ENCODE measurements at places on chromosomes 7 and 10. TPM values are rescaled to one million over a fixed set of nuclear protein-coding genes. Genes with fewer than 3 reads are reported as not detected.

GRCh38 chr7:107660381-107661080, at the start of gene SLC26A4:
Gene SLC26A4, plus strand, starts transcription at chr7:107660828. Its CDS starts 814 bp downstream, at chr7:107661642.
- DNase-seq = no peak

GRCh38 chr10:71589617-71590551, 129.7 kb downstream of the C10orf105 start:
- no peak for DNase-seq

DNA sequence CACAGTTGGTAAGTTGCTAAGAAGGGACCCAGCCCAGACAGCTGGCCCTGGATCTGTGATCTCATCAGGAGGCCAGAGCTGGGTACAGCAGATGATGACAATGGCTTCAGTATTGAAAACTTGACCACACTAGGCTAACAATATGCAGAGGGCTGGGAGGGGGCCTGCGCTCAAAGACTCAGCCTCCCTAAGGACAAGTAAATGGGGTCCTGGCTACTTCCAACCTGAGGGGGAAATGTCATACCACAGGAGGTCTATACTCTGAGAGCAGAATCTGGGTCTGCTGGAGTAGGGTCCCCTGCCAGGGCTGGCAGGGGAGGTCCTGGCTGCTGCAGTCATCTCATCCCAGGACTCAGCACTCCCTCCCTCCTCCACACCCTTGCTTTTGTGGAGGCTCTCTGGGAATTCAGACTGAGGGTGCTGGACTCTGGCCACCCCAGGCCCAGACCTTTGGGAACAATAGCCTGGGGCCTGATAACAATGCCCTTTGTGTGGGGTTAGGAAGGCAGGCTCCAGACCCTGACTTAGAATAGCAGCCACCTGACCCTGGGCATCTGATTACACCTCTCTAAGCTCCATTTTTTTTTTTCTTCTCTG, 1.4 kb downstream of the FXYD4 start:
- DNase-seq = no peak

DNA sequence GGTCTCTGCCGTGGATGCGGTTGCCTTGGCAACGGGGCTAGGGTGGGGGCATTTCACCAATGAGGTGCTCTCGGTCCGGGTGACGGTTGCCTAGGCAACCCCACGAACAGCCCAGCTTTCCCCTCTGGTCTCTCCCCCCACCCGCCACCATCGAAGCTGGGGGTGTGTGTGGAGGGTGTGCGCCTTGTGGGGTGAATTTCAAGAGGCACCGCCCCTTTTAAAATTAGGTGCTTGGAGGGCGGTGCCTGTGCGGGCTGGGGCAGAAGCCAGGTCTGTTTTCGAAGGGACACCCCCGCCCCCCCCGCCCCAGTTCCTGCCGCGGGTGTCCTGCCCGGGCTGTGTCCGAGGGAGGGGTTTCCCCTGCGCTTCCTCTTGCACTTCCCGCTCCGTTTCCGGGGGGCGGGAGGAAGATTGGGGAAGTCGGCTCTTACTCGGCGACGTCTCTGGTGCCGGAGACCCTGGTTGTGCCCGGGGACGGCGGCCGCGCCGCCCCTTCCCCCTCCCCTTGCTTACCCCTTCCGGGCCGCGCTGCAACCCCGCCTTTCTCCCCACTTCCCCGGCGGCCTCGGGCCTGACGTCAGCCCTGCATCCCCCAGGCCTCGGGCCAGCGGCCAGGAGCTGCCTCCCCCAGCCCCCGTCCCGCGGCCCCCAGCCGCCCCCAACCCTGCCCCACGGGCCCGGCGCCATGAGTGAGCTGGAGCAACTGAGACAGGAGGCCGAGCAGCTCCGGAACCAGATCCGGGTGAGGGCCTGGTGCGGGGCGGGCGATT, 2.2 kb downstream of the GNB2 start:
- DNase-seq = peak; percentile 67

DNA sequence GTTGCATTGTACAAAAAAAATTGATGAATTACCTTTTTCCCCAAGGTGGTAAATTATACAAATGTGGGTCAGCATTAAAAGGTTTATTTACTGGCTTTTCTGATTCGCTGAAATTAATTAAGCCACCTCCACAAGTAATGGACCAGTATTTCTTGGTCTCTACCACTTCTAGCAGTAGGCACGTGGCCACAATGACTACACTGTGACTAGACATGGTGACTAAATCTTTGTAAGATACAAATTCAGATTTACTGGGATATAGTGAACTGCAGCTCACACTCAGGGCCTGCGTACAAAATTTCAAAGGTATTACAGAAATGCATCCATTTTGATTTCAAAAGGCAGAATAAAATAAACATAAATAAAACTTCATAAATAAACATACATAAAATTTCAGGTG, 10.9 kb downstream of the HPSE2 start:
- DNase-seq = peak; percentile 7

GRCh38 chr10:73357166-73357565, 1.5 kb downstream of the CFAP70 start:
- DNase-seq = no peak

DNA sequence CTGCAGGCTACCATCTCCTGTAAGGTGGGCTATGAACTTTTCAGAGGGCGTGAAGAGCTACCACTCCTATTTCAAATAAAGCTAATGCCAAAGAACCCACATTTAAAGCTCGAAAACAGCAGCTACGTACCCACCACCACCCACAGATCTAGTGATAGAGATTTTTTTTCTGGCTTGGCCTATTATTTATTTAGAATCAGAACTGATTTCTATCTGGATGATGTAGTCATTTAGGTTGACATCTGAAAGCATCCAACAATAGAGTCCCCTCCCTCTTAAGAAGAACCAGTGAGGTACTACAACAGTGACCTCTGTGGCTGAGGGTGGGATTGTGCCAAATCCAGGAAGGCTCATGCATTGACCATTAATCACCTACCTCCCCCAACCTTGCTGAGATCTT, 113.8 kb upstream of the ADO start:
- DNase-seq = no peak

- DNase-seq = no peak
Observed at GRCh38 chr10:3222626-3223025, 50.0 kb upstream of the PITRM1 start.

- no peak for DNase-seq
Observed at GRCh38 chr7:73345951-73346350, 18.0 kb downstream of the FKBP6 start.

DNA sequence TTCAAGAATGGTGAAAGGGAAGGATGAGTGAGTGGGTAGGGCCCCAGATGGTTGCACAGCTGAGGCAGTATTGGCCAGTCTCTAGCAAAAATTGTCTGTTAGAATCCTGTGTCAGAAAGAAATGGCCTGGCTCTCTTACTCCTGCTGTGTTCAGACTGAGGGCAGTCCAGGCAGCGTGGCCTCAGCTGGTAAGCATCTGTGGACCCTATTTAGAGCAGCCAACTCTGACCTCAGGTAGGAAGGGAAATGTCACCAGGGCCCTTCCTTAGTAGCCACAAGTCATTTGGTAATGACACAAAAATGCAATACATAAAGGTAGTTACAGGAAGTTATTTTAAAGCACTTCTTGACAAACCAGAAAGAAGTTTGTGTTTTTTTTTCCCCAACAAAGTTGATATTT, 1194.7 kb downstream of the CNTNAP2 start:
- DNase-seq = no peak

- DNase-seq = no peak
Observed at GRCh38 chr7:71354716-71355115, 222.8 kb downstream of the GALNT17 start.

DNA sequence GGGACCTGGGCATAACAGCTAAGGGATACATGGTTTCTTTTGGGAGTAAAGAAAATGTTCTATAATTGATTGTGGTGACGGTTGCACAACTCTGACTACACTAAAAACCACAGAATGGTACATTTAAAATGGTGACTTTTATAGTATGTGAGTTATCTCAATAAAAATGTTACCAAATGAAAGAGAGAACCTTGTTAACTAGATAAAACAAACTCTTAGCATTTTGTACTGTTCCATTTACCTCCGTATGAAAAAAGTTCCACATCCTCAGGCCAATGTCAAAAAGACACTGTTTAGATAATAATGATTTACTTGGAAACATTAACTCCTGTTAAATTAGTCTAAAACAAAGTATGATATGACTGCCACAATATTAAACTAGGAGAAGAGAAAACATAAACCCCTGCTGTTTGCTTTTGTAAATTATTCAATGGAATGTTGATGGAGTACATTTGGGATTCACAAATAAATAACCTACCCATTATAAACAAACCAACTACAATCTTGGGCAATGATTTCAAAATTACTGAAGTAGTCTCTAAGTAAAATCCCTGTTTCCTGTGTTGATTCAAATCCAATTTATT, 60.7 kb downstream of the SMURF1 start:
- DNase-seq = no peak

DNA sequence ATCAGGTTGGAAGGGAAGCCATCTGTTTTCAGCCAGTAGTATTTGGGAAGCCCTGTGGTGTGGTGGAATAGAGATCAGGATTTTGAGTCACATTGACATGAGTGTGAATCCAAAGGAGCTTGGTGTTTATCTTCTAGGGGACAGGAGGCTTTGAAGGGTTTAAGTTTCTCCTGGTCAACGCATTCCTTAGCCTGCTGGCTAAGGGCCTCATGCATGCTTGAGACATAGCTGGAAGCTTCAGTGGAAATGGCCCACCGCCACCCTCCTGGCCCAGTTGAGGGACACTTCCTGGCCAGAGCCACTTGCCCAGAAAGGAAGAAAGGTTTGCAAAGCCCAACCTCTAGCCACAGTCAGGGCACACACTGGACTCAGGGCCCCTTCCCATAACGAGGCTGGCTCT, 70.9 kb downstream of the CDK1 start:
- no peak for DNase-seq

DNA sequence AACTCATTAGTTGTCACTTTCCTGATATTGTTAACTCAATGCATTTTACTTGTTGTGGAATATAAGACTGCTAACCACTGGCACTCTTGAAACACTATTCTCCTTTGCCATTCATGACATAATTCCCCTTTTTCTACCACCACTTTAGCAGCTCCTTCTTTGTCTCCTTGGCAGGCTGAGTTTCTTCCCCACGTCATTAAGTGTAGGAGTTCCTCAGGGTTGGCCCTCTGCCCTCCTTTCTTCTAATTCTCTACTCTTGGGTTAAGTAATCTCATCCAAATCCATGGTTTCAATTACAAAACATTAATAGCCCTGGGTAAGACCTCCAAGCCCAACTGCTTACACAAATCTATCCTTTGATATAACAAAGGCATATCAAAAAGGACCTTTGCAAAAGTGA, 175.1 kb downstream of the HGF start:
- DNase-seq = no peak

DNA sequence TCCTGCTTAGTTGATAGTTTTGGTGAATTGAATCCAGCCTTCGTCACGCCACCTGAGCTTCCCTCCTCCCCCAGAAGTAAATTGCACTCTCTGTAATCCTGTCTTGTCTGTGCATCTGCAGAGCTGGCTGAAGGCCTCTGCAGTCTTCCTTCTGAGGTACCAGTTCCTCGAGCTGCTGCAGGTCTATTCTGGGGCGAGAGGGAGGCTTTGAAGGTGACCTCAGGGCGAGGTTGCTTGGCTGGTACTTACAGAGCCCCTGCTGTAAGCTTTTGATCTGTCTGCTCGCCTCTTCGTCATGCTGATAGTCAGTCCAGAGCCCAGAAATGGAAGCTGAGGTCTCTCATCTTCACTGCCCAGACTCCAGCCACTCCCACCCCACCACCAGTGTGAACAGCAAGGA, 513.6 kb upstream of the FOXK1 start:
- no peak for DNase-seq

DNA sequence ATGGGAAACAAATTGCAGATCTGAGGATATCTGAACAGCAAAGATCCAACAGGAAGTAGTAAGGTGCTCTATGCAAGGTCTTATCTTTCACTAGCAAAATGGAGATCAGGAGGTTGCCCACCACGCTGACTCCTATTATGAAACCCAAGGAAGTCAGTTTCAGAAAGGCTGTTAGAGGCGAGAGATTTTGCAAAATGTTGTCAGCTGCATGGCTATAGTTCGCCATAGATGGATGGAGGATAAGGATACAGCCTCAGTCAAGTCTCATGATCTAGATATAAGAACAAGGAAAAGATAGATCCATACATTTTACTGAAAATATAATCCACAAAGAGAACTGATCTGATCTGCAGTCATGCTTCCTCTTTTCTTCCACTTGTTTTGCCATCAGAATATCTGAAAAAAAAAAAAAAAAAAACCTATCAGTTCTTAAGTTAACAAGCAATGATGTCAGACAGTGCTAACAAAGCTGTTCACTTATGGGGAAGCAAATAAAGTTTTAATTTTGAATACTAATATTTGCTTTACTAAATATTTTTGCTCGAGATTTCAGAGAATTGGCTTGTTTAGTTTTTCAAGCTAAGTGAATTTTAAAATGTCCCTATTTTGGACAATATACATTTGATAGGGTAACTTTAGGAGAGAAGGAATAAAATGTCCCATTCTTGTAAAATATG, 2.0 kb downstream of the GPR85 start:
- no peak for DNase-seq

EBLN1 gene
- total RNA-seq = not detected

CAMK2B gene
- total RNA-seq = 0.35 TPM

CNNM1 gene
- 0.52 TPM for total RNA-seq

TMEM229A gene
- not detected for total RNA-seq

AGMO gene
- total RNA-seq = not detected

GATA3 gene
- total RNA-seq = 7.7 TPM

LCOR gene
- 46.8 TPM for total RNA-seq

AS3MT gene
- total RNA-seq = 1.7 TPM

GNAT3 gene
- total RNA-seq = not detected

Data from mammary epithelial cell (primary cell).